Aorta (tissue), 5 donors: ENCODE measurements at places on chromosomes 3 and 15. TPM values are rescaled to one million over a fixed set of nuclear protein-coding genes. Genes with fewer than 3 reads are reported as not detected.

Gene KLHL40
- not detected for total RNA-seq

- peaks cover 7% of the 10 kb centered on the region for H3K4me1 ChIP-seq
Measured at GRCh38 chr15:37698679-37699078, 235.8 kb upstream of the TMCO5A start.

- peak overlapping the region; percentile 75 for H3K4me3 ChIP-seq
- no peaks in the 10 kb centered on the region for H3K27me3 ChIP-seq
- H3K4me1 ChIP-seq = no peaks in the 10 kb centered on the region
- DNase-seq = no peak
- H3K27ac ChIP-seq = peak overlapping the region; percentile 23
Measured at GRCh38 chr3:196867155-196867506, 589 bp upstream of the SENP5 start.

GRCh38 chr3:67335813-67336212, 318.6 kb downstream of the SUCLG2 start:
- no peak for DNase-seq
- no peaks in the 10 kb centered on the region for H3K27me3 ChIP-seq
- no peak overlapping the region for H3K4me3 ChIP-seq

DNA sequence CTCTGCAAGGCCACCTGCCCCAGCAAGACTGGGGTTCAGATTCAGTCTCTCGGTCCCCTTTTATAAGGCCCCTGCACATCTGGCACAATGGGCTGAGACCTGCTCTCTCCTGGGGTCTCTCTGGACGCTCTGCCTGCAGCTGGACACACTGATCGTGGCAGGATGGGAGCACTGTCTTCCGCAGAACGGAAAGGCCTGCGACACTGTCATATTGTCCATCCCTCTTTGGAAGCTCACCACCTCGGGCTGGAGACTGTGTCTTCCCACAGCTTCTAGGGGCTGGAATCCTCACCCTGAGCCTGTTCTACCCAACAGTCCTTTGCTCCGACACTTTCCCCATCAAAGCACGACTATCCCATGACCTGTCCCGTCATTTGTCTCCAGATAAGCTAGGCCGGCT, 11.5 kb upstream of the IGDCC4 start:
- no peak overlapping the region for H3K4me3 ChIP-seq
- no peaks in the 10 kb centered on the region for H3K27me3 ChIP-seq
- no peak overlapping the region for H3K27ac ChIP-seq
- no peaks in the 10 kb centered on the region for H3K36me3 ChIP-seq
- H3K4me1 ChIP-seq = no peaks in the 10 kb centered on the region

- H3K4me1 ChIP-seq = no peaks in the 10 kb centered on the region
- H3K4me3 ChIP-seq = no peak overlapping the region
- no peak for DNase-seq
Measured at GRCh38 chr3:31022716-31023115, 128.3 kb upstream of the GADL1 start.

- H3K27me3 ChIP-seq = no peaks in the 10 kb centered on the region
- H3K4me1 ChIP-seq = no peaks in the 10 kb centered on the region
- no peak overlapping the region for H3K4me3 ChIP-seq
- DNase-seq = no peak
Measured at GRCh38 chr3:8266730-8267131, 234.9 kb upstream of the LMCD1 start.

- no peak overlapping the region for H3K27ac ChIP-seq
- no peaks in the 10 kb centered on the region for H3K36me3 ChIP-seq
- H3K27me3 ChIP-seq = no peaks in the 10 kb centered on the region
- H3K4me3 ChIP-seq = no peak overlapping the region
Measured at GRCh38 chr3:38805004-38805403, 11.0 kb downstream of the SCN10A start.

- H3K27ac ChIP-seq = no peak overlapping the region
- H3K36me3 ChIP-seq = no peaks in the 10 kb centered on the region
- H3K27me3 ChIP-seq = no peaks in the 10 kb centered on the region
- DNase-seq = peak; percentile 92
- H3K4me1 ChIP-seq = no peaks in the 10 kb centered on the region
- H3K4me3 ChIP-seq = no peak overlapping the region
Measured at GRCh38 chr3:38003371-38003816, 12.8 kb downstream of the VILL start.

DNA sequence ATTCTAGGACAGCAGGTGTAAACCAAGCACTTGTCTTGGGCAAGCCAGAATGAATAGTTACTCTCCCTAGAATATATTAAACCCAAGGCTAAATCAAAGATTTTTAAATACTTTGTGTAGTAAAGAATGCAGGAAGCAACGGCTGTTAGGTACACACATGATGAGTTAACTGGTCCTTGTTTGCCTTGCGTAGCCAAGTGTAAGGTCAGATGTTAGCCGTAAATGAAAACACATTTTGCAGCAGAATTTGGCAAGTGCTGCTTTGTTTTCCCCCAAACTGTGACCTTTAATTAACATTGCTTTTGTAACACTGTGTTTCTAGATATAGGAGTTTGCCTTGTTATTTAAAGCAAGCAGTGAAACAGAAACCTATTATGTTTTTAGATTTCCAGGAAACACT, 368.7 kb downstream of the IL5RA start:
- no peaks in the 10 kb centered on the region for H3K36me3 ChIP-seq
- H3K27ac ChIP-seq = no peak overlapping the region
- no peak for DNase-seq

- no peaks in the 10 kb centered on the region for H3K36me3 ChIP-seq
- no peaks in the 10 kb centered on the region for H3K27me3 ChIP-seq
- H3K4me3 ChIP-seq = peak overlapping the region; percentile 25
- DNase-seq = no peak
- no peaks in the 10 kb centered on the region for H3K4me1 ChIP-seq
Measured at GRCh38 chr3:56467801-56468183, 475 bp downstream of the ERC2 start.
